Ovary (tissue), 10 donors: ENCODE measurements at places on chromosomes 6 and 20. TPM values are rescaled to one million over a fixed set of nuclear protein-coding genes. Genes with fewer than 3 reads are reported as not detected.

Gene PTCRA
- not detected for polyA plus RNA-seq

Gene HTR1E
- 4.1 TPM for polyA plus RNA-seq

Gene RSPO4
- 0.04 TPM for polyA plus RNA-seq

Gene VSX1
- 0.11 TPM for polyA plus RNA-seq

Gene TINAG
- not detected for polyA plus RNA-seq

Gene KHDC1L
- not detected for polyA plus RNA-seq

Gene EYS
- 0.03 TPM for polyA plus RNA-seq

Gene UBD
- polyA plus RNA-seq = 4.2 TPM

Gene MKKS
- 21.9 TPM for polyA plus RNA-seq

Gene SLPI
- polyA plus RNA-seq = 45.5 TPM

Gene ENPP4
- polyA plus RNA-seq = 1.9 TPM

Gene TREM1
- polyA plus RNA-seq = 0.36 TPM
